ENCODE measurements at places on chromosomes 4 and X. TPM values are rescaled to one million over a fixed set of nuclear protein-coding genes. Genes with fewer than 3 reads are reported as not detected.

The TCEAL7 gene
- total RNA-seq, result not detected

The WNK3 gene
- total RNA-seq, result 0.05 TPM

The NDUFC1 gene
- 48.0 TPM for total RNA-seq

GRCh38 chr4:176805155-176805554 lies 12.4 kb upstream of the VEGFC start:
- H3K27me3 ChIP-seq, result no peaks in the 10 kb centered on the region
- no peak for DNase-seq
- H3K4me3 ChIP-seq, result no peak overlapping the region

The VSIG4 gene
- not detected for total RNA-seq

The HMGB3 gene
- total RNA-seq, result 60.8 TPM

The DCAF12L2 gene
- total RNA-seq, result not detected

DNA sequence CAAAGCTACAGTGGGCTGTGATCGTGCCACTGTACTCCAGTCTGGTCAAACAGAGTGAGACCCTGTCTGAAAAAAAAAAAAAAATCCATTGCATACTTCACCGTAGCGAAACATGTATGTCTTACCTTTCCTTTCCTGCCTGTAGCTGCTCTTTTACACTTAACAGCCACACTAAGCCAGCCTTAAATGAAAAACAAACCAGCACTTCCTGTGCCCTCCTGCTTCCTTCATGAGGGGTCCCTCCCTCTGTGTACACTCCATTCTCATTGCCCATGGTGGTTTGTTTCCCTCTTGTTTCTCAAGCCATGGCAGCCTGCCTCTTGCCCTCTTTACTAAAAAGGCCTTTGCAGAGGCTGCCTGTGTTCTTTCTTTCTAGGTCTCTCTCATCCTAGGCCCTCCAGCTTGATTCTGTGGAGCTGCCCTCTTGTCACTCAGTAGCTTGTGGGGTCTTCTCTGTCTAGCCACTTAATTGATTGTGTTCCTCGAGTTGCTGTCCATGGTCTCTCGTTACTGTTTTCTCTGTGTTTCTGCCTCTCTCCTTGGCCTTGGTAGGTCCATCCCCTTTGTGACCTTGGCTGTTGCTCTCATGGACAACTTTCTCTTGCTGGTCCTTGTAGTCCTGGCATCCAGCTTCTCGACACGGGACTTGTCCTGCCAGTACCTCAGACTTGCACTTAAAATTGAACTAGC lies 52.1 kb upstream of the MSANTD1 start:
- DNase-seq, result peak; percentile 35
- peaks cover 69% of the 10 kb centered on the region for H3K4me1 ChIP-seq
- H3K27me3 ChIP-seq, result no peaks in the 10 kb centered on the region

DNA sequence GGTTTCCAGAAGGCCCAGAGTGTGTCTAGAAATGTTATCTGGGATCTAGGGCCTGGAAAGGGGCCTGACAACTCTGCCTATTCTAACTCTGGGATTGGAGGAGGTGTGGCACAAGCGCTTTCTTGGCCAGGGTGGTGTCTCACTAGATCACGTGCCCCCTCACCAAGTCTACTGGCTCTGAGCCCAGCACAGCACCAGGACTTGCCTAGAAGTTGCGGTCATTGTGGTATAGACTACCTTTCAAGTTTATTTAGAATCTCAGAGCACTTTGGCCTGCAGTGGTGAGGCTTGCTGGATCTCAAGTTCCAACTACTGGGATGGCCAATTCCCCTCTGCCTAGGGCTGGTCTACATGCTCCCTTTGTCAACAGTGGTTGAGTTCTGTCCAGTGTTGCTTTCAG lies 223.3 kb upstream of the MAGEB2 start:
- H3K4me1 ChIP-seq, result no peaks in the 10 kb centered on the region
- no peaks in the 10 kb centered on the region for H3K36me3 ChIP-seq
- H3K27me3 ChIP-seq, result no peaks in the 10 kb centered on the region

DNA sequence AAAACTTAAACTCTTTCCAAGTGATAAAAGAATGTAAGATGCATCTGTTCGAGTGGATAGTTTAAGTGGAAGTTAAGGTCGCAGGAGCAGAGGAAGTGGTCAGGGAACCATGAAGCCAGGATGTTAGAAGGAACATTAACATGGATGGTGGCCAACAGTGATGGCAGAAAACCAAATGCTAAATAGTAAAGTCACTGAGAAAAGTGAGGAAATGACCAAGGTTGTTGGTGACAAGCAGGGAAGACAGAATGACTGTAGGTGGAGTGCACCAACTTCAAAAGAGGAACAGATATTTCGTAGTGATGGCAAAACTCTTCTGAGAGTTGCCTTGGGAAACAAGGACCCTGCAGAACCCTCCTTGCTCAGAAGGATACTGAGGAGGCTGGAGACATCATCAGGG lies 226.2 kb downstream of the PALLD start:
- H3K4me3 ChIP-seq, result no peak overlapping the region
- peaks cover 16% of the 10 kb centered on the region for H3K4me1 ChIP-seq
- DNase-seq, result no peak
- peaks cover 7% of the 10 kb centered on the region for H3K27me3 ChIP-seq

GRCh38 chr4:35491093-35491492 lies 753.2 kb downstream of the ARAP2 start:
- H3K27me3 ChIP-seq, result no peaks in the 10 kb centered on the region
- no peak overlapping the region for H3K27ac ChIP-seq
- H3K4me1 ChIP-seq, result no peaks in the 10 kb centered on the region
- H3K4me3 ChIP-seq, result no peak overlapping the region
- DNase-seq, result no peak

The RAB40AL gene
- total RNA-seq, result 0.37 TPM

DNA sequence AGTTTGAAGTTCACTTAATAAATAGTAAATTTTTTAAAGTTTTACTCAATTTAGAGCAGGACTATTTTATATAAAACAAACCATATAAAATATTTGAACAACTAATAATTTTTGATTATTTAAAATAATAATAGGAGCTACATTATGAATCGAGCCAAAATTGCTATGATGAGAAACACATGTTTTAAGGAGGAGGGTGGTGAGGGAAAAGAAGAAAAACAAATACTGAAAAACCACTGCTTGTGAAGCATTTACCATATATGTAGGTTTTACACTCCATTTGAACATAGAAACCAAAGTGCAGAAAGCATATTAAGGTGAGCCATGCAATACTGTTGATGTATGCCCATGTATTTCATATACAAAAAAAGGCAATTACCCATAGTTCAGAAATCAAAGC lies 448.9 kb downstream of the FSTL5 start:
- H3K4me1 ChIP-seq, result no peaks in the 10 kb centered on the region
- no peaks in the 10 kb centered on the region for H3K36me3 ChIP-seq
- H3K4me3 ChIP-seq, result no peak overlapping the region
- no peaks in the 10 kb centered on the region for H3K27me3 ChIP-seq

All from activated CD8-positive, alpha-beta T cell treated with anti-CD3 and anti-CD28 coated beads, Interleukin-2, amount 10 ng/mL, durations not matched to agents 7 days and 5 days (primary cell).